ENCODE measurements at places on chromosomes 5 and 9.
A peak's percentile ranks its signal among the peaks of the same experiment; 100 is the strongest.

- no peak for DNase-seq
Measured at GRCh38 chr5:62288118-62288517, 17.9 kb upstream of the KIF2A start.

GRCh38 chr9:76751001-76751400 lies 13.2 kb upstream of the PCA3 start:
- no peak for DNase-seq

DNA sequence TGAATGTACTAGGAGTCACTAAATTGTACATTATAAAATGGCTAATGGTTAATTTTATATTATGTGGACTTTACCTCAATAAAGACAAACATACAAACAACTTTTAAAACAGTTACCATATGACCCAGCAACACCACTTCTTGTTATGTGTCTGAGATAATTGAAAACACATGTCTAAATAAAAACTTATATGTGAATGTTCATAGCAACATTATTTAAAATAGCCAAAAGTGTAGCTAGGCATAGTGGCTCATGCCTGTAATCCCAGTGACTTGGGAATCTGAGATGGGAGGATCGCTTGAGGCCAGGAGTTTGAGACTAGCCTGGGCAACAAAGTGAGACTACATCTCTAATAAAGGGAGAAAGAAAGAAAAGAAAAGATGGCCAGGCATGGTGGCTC lies 22.9 kb downstream of the SLC35A4 start:
- no peak for DNase-seq

DNA sequence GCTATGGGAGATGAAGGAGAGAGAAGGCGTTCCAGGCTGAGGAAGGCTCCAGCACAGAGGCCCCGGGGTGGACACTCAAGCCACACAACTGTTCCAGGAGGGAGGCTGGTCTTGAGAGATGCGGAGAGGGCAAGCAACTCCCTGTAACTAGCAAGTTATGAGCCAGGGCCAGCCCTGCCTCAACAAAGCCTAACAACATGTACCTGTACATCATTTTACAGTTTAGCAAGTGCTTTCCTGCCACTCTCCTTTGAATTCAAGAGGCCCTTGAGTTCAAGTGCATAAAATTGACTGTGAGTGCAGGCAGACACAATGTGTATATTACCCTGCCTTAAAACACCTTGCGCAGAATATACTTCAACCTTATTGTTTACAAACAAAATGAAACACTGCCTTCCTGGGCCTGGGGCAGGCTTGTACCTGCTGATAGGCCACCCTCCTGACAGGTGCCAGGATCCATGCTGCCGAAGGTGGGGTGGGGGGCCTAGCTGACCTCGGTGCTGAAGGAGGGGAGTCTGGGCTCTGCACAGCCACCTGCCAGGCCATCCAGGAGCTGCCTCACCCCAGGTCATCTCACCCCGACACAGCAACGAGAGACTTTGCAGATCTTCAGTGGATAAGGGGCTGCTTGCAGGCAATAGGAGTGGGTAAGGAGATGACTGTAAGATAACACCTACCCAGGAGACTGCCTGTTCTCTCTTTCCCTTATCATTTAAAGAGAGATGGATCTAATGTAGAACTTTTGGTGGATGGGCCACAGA lies 80.0 kb downstream of the PPARGC1B start:
- DNase-seq = no peak

- DNase-seq = no peak
Measured at GRCh38 chr5:167064198-167064776, 1227.2 kb upstream of the WWC1 start.

DNA sequence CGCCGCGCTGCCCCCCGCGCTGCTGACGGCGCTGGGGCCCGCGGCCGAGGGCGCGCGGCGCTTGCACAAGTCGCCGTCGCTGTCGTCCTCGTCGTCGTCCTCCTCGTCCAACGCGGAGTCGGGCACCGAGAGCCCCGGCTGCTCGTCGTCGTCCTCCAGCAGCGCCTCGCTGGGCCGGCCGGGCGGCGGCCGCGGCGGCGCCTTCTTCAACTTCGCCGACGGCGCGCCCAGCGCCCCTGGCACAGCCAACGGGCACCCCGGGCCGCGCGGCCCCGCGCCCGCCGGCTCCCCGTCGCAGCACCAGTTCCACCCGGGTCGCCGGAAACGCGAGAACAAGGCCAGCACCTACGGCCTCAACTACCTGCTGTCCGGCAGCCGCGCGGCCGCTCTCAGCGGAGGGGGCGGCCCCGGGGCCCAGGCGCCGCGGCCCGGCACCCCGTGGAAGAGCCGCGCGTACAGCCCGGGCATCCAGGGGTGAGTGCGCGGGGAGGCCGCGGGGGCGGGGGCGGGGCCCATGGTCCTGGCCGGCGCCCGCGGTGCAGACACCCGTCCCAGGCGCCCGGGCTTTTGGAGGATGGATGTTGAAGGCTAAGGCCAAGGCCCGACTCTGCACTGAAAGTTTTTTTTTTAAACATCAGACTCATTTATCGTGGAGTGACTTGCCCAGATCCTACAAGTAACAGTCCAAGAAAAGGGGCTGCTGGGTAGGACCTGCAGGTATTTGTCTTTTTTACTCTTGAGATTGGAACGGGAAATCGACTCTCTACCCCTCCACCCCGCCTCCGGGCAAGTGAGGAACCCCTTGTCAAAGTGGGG lies 1.2 kb downstream of the TENT4A start:
- DNase-seq = peak; percentile 47

DNA sequence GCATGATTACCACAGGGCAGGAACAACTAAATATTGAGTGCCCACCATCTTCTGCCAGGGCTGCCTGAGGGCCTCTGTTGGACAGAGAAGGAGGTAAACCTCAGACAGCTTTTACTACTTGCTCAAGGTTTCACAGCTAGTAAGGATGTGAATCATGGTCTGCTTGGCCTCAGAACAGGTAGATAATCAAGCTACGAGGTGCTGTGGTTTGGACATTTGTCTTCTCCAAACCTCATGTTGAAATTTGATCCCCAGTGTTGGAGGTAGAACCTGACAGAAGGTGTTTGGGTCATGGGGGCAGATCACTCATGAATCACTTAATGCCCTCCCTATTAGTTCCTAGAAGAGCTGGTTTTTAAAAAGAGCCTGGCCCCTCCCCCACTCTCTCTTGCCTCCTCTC lies 541.2 kb upstream of the TRPC7 start:
- no peak for DNase-seq

- peak; percentile 22 for DNase-seq
Measured at GRCh38 chr5:79070350-79070667, 742 bp downstream of the BHMT2 start.

GRCh38 chr9:129036923-129037766 lies 719 bp downstream of the MIGA2 start:
- peak; percentile 23 for DNase-seq

GRCh38 chr5:62268234-62268633 lies 37.8 kb upstream of the KIF2A start:
- DNase-seq = peak; percentile 3

DNA sequence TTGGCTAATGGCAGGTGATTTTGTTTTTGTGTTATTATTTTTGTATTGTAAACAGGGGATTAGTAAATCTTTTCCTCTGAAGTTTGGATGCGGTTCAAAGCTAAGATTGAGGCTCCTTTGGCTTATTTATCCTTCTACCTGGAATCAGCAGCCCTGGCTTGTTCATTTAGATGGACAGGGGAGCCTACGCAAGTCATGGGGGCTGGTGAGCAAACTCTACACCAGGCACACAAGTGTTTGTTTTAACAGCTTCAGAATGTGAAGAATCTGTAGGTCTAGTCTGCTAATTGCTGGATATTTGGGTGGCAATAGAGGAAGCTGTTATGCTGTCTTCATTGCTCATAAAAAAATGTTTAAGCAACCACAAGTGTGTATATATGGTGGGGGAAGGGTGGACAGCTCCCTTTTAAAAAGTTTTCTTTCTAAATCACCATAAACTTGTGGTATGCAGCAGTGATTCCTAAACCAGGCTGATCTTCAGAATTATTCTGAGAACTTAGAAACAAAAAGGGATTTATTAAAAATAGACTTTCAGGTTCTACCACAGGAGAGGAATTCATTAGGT lies 20.7 kb downstream of the ZNF462 start:
- DNase-seq = peak; percentile 52

DNA sequence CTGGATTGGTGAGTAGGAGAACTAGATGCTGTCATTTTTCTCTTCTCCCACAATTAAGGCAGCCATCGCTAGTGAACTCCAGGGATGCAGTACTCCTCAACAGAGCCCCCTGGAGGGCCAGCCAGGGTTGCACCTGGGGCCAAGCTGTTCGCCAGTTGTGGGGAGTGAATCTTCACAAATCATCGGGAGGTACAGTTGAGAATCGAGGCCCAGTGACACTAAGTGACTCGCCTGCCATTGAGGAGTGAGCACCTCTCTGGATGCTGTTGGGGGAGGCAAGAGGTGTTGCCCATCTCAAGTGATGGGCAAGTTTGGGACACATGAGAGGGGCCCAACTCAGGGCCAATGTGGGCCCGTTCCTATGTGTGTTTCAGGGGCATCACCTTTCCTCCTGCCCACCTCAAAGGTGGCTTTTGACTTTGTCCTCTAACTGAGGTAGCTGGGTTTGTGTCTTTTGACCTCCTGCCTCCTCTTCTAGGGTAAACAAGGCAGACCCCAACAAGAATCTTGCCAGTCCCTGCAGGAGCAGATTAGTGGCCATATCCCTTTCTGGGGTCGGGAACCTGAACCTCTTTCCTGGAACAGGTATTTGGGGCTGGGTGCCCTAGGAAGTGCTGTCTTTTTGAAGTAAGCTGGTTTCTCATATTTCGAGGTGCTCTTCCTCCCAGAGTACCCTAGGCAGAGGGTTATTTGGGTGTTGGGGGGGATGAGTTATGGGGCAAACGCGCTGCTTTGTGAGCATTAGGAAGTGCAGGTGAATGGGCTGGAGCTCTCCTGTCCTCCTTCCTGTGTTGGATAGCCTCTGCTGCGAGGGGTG lies 181.2 kb downstream of the MACROH2A1 start:
- DNase-seq = peak; percentile 12

GRCh38 chr5:179111267-179112207 lies 51.4 kb downstream of the ZNF354C start:
- no peak for DNase-seq

- no peak for DNase-seq
Measured at GRCh38 chr5:85651731-85652130, 966.0 kb upstream of the COX7C start.

DNA sequence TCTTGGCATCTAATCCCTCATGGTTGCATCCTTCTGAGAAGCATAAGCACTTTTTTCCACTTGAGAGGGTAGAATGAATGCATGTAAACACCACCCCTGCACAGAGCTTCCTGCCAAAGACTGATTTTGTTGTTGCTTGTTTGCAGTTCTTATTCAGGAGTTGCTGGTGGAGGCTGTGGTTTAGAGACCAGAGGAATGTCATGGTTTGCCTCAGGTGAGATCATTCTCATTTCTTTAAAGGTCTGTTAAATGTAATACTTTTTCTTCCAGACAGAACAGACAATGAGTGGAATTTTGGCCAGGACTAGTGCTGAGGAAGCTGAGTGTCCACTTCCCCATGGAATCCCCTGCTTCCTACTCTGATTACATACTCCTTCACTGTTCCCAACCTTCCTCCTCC lies 3.2 kb upstream of the TNC start:
- peak; percentile 69 for DNase-seq

- DNase-seq = no peak
Measured at GRCh38 chr9:70142101-70142500, 98.5 kb downstream of the MAMDC2 start.

- DNase-seq = no peak
Measured at GRCh38 chr5:37037840-37038239, 161.3 kb downstream of the NIPBL start.
